ENCODE measurements at places on chromosomes 4 and X. TPM values are rescaled to one million over a fixed set of nuclear protein-coding genes. Genes with fewer than 3 reads are reported as not detected.

DNA sequence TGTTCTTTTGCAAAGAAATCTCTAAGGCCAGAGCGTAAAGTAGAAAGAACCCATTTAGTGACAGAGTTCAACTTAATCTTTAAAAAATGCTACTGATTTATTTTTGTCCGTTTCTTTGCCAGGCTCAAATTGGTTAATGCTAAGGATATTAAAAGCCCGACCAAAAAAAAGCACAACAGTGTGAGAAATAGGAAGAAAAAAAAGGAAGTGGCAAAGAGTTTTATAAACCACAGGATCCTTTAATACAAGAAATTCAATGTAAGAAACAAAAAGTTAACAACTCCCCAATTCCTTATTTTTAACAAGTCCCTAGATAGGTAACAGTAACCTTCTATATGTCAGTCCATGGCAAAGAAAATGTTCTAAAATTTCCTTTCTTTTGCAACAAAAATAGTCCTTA is 480.4 kb downstream of the ACTRT1 start:
- DNase-seq: no peak
- no peak overlapping the region for H3K4me3 ChIP-seq
- no peaks in the 10 kb centered on the region for H3K27me3 ChIP-seq
- no peaks in the 10 kb centered on the region for H3K4me1 ChIP-seq
- no peaks in the 10 kb centered on the region for H3K36me3 ChIP-seq

The GLRA3 gene
- not detected for total RNA-seq

- peak; percentile 79 for DNase-seq
- H3K27ac ChIP-seq: peak overlapping the region; percentile 92
- H3K36me3 ChIP-seq: peaks cover 4% of the 10 kb centered on the region
- H3K27me3 ChIP-seq: no peaks in the 10 kb centered on the region
- peaks cover 28% of the 10 kb centered on the region for H3K4me1 ChIP-seq
- peak overlapping the region; percentile 71 for H3K4me3 ChIP-seq
Measured at GRCh38 chrX:120485638-120486520, 16.8 kb upstream of the LAMP2 start.

GRCh38 chr4:101020956-101021355 is 326.4 kb downstream of the PPP3CA start:
- peaks cover 65% of the 10 kb centered on the region for H3K4me1 ChIP-seq
- H3K36me3 ChIP-seq: peaks cover 32% of the 10 kb centered on the region
- DNase-seq: peak; percentile 47
- H3K4me3 ChIP-seq: peak overlapping the region; percentile 63

- H3K27me3 ChIP-seq: no peaks in the 10 kb centered on the region
- H3K36me3 ChIP-seq: no peaks in the 10 kb centered on the region
- no peak for DNase-seq
- H3K27ac ChIP-seq: no peak overlapping the region
- no peak overlapping the region for H3K4me3 ChIP-seq
Measured at GRCh38 chrX:68939868-68940267, 111.0 kb downstream of the EFNB1 start.

The FMR1NB gene
- total RNA-seq: not detected

GRCh38 chrX:84876876-84877275 is 126.8 kb upstream of the APOOL start:
- no peak overlapping the region for H3K4me3 ChIP-seq
- no peak for DNase-seq
- H3K36me3 ChIP-seq: no peaks in the 10 kb centered on the region
- H3K4me1 ChIP-seq: no peaks in the 10 kb centered on the region
- H3K27me3 ChIP-seq: no peaks in the 10 kb centered on the region

- no peak overlapping the region for H3K27ac ChIP-seq
- no peak overlapping the region for H3K4me3 ChIP-seq
- peaks cover 2% of the 10 kb centered on the region for H3K27me3 ChIP-seq
Measured at GRCh38 chrX:69185141-69185540, 19.9 kb upstream of the PJA1 start.

DNA sequence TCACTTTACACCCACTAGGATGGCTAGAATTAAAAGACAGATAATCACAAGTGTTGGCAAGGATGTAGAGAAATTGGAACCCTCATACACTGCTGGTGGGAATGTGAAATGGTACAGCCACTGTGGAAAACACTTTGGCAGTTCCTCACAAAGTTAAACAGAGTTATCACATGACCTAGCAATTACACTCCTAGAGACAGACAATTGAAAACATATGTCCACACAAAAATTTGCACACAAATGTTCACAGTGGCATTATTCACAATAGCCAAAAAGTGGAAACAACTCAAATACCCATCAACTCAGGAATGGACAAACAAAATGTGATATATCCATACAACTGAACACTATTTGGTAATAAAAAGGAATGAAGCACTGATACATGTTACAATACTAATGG is 5.7 kb downstream of the ZNF280C start:
- peaks cover 22% of the 10 kb centered on the region for H3K4me1 ChIP-seq
- no peak overlapping the region for H3K27ac ChIP-seq
- H3K27me3 ChIP-seq: no peaks in the 10 kb centered on the region
- DNase-seq: no peak
- peaks cover 11% of the 10 kb centered on the region for H3K36me3 ChIP-seq
- H3K4me3 ChIP-seq: no peak overlapping the region

The KLHL13 gene
- total RNA-seq: 0.30 TPM

The SCD5 gene
- total RNA-seq: 8.2 TPM

GRCh38 chr4:8144359-8144758 is 14.3 kb downstream of the ABLIM2 start:
- no peak overlapping the region for H3K4me3 ChIP-seq
- peaks cover 6% of the 10 kb centered on the region for H3K27me3 ChIP-seq
- no peaks in the 10 kb centered on the region for H3K36me3 ChIP-seq
- DNase-seq: no peak
- H3K27ac ChIP-seq: no peak overlapping the region

The COL25A1 gene
- not detected for total RNA-seq

The CLDN2 gene
- not detected for total RNA-seq

DNA sequence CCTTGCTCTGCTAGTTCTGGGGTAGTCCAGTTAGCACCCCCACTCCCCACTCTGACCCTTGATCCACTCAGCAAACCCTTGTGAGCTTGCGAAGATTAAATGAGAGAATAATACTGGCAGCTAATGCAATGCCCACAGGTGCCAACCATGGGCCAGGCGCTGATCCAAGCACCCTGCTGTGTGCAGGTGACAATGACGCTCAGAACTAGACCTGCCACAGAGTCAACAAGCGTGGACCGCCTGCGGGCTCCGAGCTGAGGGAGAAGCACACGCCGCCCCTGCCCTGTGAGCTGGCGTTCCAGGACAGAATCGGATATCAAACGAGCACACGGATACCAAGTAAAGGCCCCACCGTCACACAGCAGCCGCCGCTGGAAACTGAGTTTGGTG is 129.2 kb downstream of the FAM53A start:
- DNase-seq: no peak
- no peak overlapping the region for H3K27ac ChIP-seq
- no peaks in the 10 kb centered on the region for H3K27me3 ChIP-seq
- no peaks in the 10 kb centered on the region for H3K36me3 ChIP-seq

The PF4V1 gene
- total RNA-seq: not detected

GRCh38 chrX:5528057-5528456 is 700.6 kb downstream of the NLGN4X start:
- no peak overlapping the region for H3K27ac ChIP-seq
- DNase-seq: no peak
- H3K4me1 ChIP-seq: no peaks in the 10 kb centered on the region
- H3K4me3 ChIP-seq: no peak overlapping the region
- H3K36me3 ChIP-seq: no peaks in the 10 kb centered on the region

DNA sequence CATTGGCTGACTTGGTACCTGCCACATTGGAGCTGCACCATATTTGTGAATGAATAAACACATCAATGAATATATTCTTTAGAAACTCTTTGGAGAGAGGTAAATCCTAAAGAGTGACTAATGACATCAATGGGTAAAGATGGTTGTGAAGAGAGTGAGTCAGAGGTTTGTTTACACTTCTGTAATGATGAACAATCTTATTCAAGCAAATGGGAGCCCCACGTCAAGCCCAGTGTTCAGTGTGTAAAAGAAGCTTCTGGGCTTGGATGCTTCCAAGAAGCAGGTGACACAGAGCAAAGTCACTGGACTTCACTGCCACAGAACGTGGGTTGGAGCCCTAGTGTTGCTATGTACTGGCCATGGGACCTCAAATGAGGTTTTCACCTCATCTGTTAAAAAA is 319.0 kb downstream of the STK32B start:
- no peak overlapping the region for H3K4me3 ChIP-seq
- no peaks in the 10 kb centered on the region for H3K36me3 ChIP-seq
- no peak overlapping the region for H3K27ac ChIP-seq
- no peaks in the 10 kb centered on the region for H3K27me3 ChIP-seq

- H3K36me3 ChIP-seq: no peaks in the 10 kb centered on the region
- DNase-seq: no peak
- no peaks in the 10 kb centered on the region for H3K27me3 ChIP-seq
- no peak overlapping the region for H3K4me3 ChIP-seq
Measured at GRCh38 chrX:14956813-14957582, 83.8 kb downstream of the MOSPD2 start.

The GPR119 gene
- total RNA-seq: not detected

DNA sequence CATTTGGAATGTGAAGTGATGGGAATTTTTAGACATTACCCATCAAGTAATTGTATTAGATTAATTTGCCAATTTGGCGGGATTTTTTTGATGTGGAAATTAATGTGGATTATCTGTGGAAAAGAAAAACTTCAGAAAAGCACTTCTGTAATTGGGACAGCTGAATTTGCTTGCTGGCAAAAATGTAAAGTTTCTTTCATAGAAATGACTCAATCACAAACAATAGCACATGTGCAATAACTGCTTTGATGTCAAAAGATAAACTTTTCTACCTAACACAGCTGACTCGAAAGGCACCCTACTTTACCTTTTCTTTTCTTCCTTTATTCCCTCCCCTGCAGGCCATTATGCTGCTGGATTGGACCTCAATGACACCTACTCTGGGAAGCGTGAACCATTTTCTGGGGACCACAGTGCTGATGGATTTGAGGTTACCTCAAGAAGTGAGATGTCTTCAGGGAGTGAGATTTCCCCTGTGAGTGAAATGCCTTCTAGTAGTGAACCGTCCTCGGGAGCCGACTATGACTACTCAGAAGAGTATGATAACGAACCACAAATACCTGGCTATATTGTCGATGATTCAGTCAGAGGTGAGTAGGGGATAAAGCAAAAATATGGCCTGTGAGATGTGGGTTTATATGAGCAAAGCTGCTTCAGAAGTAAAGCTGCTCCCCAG is 1.4 kb downstream of the AREG start:
- H3K4me3 ChIP-seq: no peak overlapping the region
- no peak overlapping the region for H3K27ac ChIP-seq
- peaks cover 8% of the 10 kb centered on the region for H3K27me3 ChIP-seq
- H3K36me3 ChIP-seq: no peaks in the 10 kb centered on the region
- DNase-seq: no peak
- peaks cover 12% of the 10 kb centered on the region for H3K4me1 ChIP-seq

GRCh38 chrX:48045410-48046311 is 25.8 kb downstream of the ZNF630 start:
- DNase-seq: no peak
- H3K27ac ChIP-seq: no peak overlapping the region
- no peaks in the 10 kb centered on the region for H3K27me3 ChIP-seq
- no peaks in the 10 kb centered on the region for H3K4me1 ChIP-seq
- peaks cover 1% of the 10 kb centered on the region for H3K36me3 ChIP-seq
- H3K4me3 ChIP-seq: no peak overlapping the region

- H3K27me3 ChIP-seq: no peaks in the 10 kb centered on the region
- no peaks in the 10 kb centered on the region for H3K36me3 ChIP-seq
- H3K4me1 ChIP-seq: no peaks in the 10 kb centered on the region
Measured at GRCh38 chr4:69984030-69984443, 11.7 kb upstream of the STATH start.

DNA sequence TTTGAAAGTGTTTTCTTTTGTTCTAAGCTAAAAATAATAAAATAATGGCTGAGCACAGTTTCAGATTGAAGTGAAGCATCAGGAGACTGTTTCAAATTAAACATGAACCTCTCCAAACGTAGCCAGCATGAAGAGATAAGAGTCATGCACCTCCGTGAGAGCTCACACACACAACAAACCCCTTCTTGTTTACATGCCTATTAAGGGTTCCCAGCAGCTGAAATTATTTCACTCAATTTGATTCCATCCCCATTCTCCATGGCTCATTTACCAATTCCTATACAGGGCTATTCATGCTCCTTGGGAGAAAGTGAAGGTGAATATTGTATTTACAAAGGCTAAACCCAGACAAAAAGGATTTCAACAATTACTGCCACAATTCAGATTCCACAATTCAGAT is 954.1 kb upstream of the INTU start:
- no peaks in the 10 kb centered on the region for H3K36me3 ChIP-seq
- no peak overlapping the region for H3K27ac ChIP-seq
- no peak for DNase-seq
- H3K27me3 ChIP-seq: no peaks in the 10 kb centered on the region
- no peak overlapping the region for H3K4me3 ChIP-seq

DNA sequence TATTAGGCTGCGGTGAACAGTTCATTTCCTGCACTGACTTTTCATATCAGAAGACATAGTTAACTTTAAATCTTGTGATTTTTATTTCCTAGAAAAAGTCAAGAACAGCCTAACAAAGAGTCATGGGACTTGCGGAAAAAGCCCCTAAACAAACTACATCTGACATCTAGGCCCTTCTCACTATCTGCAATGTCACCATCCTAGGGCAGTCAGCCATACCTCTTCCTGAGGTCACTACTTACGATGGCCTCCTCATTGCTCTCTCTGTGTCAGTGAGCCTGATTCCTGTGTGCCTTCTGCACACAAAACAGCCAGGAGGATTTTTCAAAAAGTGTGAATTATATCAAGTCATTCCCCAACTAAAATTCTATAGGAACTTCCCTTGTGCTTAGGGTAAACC is 22.4 kb upstream of the KIT start:
- H3K27ac ChIP-seq: no peak overlapping the region
- H3K4me3 ChIP-seq: no peak overlapping the region
- no peaks in the 10 kb centered on the region for H3K27me3 ChIP-seq
- DNase-seq: no peak
- H3K4me1 ChIP-seq: no peaks in the 10 kb centered on the region

The STATH gene
- total RNA-seq: not detected

- H3K4me3 ChIP-seq: no peak overlapping the region
- DNase-seq: no peak
- H3K27ac ChIP-seq: no peak overlapping the region
Measured at GRCh38 chr4:123353656-123354055, 42.9 kb upstream of the SPRY1 start.

GRCh38 chr4:21367567-21367966 is 581.0 kb downstream of the KCNIP4 start:
- H3K36me3 ChIP-seq: no peaks in the 10 kb centered on the region
- H3K27ac ChIP-seq: no peak overlapping the region
- H3K4me3 ChIP-seq: no peak overlapping the region
- DNase-seq: no peak
- no peaks in the 10 kb centered on the region for H3K4me1 ChIP-seq
- no peaks in the 10 kb centered on the region for H3K27me3 ChIP-seq

GRCh38 chr4:120942776-120943175 is 20.2 kb upstream of the PRDM5 start:
- H3K4me1 ChIP-seq: no peaks in the 10 kb centered on the region
- H3K27me3 ChIP-seq: peaks cover 20% of the 10 kb centered on the region
- no peaks in the 10 kb centered on the region for H3K36me3 ChIP-seq

GRCh38 chr4:159764343-159764952 is 661.6 kb downstream of the RAPGEF2 start:
- H3K4me1 ChIP-seq: no peaks in the 10 kb centered on the region
- H3K27ac ChIP-seq: no peak overlapping the region

- no peak overlapping the region for H3K4me3 ChIP-seq
Measured at GRCh38 chr4:109846395-109847098, 1.4 kb upstream of the LRIT3 start.

The FAM9B gene
- total RNA-seq: not detected

GRCh38 chrX:39883666-39884065 is 214.1 kb downstream of the BCOR start:
- no peak overlapping the region for H3K4me3 ChIP-seq
- H3K27ac ChIP-seq: peak overlapping the region; percentile 80
- DNase-seq: peak; percentile 60
- H3K36me3 ChIP-seq: peaks cover 19% of the 10 kb centered on the region
